ENCODE measurements at places on chromosomes 1 and 21.

GRCh38 chr1:168811176-168811575, 82.2 kb upstream of the DPT start:
- no peak for DNase-seq

- DNase-seq = no peak
Measured at GRCh38 chr1:162372159-162373071, 4.2 kb downstream of the SPATA46 start.

DNA sequence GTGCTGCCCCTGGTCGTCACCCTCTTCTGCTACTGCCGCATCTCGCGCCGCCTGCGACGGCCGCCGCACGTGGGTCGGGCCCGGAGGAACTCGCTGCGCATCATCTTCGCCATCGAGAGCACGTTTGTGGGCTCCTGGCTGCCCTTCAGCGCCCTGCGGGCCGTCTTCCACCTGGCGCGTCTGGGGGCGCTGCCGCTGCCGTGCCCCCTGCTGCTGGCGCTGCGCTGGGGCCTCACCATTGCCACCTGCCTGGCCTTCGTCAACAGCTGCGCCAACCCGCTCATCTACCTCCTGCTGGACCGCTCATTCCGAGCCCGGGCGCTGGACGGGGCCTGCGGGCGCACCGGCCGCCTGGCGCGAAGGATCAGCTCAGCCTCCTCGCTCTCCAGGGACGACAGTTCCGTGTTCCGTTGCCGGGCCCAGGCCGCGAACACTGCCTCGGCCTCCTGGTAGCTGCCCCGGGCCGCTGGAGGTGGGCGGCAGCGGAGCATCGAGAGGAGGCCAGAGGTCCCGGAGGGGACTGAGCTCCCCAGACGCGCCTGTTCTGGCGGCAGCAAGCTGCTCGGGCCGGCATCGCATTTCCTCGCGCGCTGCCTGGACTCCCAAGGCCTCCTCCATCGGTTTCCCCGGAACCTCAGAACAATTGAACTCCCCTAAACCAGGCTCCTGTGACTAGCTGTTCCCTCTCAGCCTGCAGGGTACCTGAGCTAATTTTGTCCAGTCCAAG, 1.1 kb downstream of the GPR25 start:
- no peak for DNase-seq

DNA sequence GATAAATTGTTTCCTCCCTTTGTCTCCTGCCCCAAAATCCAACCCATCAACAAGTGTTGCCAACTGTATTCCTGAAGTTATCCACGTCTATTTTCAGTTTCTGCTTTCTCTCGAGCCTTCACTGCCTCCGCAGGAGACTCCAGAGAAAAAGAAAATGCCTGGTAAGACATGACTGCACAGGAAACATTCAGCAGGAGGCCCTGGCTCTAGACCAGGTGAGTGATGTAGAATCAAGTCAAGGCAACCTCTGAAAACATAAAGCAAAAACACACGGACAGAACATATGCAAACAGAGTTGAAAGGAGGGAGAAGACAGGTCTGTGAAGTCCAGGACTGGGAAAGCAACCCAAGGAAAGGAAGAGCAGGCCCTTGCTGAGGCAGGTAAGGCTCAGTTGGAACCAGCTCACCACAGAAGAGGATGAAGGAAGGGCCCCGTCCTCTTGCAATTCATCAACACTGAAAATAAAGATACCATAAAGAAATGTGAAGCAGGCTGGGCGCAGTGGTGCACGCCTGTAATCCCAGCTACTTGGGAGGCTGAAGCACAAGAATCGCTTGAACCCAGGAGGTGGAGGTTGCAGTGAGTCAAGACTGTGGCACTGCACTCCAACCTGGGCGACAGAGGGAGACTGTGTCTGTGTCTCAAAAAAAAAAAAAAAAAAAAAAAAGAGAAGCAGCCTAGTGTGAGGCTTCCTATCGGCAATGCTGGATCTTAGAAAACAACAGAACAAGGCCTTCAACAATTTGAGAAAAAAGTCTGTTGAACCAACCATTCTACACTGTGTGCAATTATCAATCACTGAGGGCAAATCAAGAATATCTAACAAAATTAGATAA, 8.8 kb downstream of the NOL9 start:
- DNase-seq = no peak

DNA sequence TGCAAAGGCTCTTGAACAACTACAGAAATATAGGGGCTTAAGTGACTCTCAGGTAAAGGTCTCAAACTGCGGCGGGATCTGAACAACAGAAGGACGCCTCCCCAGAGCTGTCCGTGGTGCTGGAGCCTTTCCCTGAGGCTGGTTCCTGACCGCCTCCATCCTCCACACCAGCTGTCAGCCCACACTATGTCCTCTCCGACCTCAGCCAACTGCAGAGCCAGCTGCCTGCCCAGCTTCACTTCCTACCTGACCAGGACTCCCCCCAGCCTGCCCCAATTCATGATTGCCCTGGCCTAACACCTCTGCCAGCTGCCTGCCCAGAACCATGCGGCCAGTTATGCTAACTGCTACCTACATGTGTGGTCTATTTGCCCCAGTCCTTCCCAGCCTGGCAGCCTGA, 63.6 kb upstream of the ZC3H12A start:
- DNase-seq = peak; percentile 25

GRCh38 chr1:206534552-206534951, 27.2 kb downstream of the RASSF5 start:
- DNase-seq = no peak

DNA sequence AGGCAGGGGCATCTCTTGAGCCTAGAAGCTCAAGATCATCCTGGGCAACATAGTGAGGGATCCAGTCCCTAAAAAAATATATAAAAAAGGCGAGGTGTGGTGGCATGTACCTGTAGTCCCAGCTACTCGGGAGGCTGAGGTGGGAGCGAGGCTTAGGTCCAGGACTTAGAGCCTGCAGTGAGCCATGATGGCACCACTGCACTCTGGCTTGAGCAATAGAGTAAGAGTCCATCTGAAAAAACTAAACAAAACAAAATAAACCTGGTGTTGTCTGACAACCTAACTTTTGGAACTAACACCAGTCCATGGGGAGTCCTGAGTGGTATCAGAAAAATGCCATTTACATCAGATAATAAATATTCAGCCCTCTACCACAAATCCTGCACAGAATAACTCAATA, 110.1 kb upstream of the NRIP1 start:
- DNase-seq = no peak

Data from KBM-7 (cell line).